ENCODE measurements at places on chromosomes 1 and 21. TPM values are rescaled to one million over a fixed set of nuclear protein-coding genes. Genes with fewer than 3 reads are reported as not detected.

DNA sequence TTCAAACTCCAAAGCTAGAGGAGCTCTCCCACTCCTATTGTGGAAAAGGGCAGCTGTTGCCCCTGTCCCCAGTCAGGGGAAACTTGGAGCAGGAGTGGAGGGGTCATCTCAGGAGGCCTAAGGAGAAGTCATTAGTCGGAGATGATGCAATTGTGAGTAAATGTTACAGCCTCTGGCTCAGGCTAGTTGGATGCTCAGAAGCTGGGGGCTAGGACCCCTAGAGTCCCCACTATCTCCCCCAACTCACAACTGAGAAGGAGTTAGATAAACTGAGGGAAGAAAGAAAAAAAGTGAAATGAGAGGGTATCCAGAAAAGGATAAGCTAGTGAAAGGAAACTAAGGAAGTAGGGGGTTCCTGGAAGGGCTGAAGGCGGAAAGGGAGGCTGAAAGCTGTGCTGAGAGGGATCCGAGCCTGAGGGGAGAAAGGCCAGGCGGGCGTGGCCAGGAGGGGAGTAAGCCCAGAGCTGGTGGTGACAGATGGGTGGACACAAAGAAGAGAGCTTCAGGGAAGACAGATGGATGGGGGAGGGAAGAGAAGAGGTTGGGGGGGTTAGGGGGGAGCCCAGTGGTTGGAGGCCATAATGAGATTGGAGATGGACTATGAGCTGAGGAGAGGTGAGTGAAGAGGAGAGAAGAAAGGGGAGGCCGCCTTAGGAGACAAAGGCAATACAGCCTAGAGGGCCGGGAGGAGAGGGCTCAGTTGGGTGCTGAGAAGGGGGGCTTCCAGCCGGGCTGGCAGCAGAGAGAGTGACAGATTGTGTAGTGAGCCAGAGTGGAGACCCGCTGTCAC, 4.5 kb upstream of the NHLH1 start:
- no peak overlapping the region for H3K4me3 ChIP-seq
- H3K27me3 ChIP-seq, result no peaks in the 10 kb centered on the region
- peaks cover 18% of the 10 kb centered on the region for H3K36me3 ChIP-seq
- H3K27ac ChIP-seq, result no peak overlapping the region

- H3K27ac ChIP-seq, result no peak overlapping the region
- no peak overlapping the region for H3K4me3 ChIP-seq
- no peaks in the 10 kb centered on the region for H3K4me1 ChIP-seq
- no peaks in the 10 kb centered on the region for H3K27me3 ChIP-seq
Measured at GRCh38 chr1:227883641-227884301, 64.0 kb downstream of the WNT9A start.

BNIPL gene
- total RNA-seq, result 0.33 TPM

PTPN22 gene
- 39.5 TPM for total RNA-seq

NOTCH2 gene
- total RNA-seq, result 1.4 TPM

Data from GM12878 (cell line).